ENCODE measurements at places on chromosomes 1 and 21.

DNA sequence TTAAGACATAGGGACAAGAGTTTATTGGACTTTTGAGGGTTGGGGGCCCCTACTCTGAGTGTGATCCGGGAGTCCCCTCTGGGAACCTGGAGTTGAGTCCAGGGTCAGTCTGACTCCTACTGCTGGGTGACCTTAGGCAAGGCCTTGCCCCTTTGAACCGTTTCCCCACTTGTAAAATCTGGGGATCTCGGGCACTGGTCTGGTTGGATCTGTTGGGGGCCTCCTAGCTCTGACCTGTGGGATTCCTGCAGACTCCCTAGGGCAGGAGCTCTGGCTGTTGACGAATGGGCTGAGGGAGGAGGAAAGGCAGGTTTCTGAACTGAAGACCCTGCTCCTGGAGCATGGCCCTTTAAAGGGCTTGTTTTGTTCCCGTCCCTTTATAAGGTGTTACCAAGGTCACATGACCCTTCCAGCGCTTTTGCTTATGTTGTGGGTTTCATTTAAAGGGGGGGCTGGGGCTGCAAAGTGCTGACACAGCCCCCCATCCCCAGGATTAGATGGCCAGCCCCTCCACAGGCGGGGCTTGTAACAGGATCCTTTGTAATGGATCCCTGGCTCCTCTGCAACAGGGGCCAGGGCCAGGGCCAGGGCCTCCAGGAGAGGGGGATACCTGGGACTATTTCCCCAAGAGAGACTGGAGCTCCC, 50.7 kb downstream of the YARS1 start:
- DNase-seq, result no peak

DNA sequence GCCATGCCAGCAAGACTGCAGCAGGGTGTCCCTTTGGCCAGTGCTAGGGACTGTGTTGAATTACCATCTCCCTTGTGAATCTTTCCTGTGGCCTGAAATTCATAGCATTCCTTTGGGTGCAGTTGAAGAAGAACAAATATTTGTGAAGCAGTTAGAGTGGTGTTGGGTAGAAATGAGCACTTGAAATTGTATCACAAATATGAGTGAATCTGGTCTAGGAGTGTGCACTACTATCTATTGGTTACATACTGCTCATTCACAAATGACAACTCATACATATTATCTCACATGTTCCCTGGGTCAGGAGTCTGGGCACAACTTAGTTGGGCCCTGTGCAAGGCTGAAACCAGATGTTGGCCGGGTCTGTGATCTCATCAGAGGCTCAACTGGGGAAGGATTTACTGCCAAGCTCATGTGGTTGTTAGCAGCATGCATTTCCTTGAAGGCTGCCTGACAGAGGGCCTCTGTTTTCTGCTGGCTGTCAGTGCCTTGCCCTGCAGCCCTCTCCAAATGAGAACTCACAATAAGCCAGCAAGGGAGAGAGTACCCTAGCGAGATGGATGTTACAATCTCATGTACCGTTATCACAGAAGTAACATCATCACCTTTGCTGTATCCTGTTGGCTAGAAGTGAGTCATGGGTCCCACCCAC, 23.8 kb downstream of the AJAP1 start:
- no peak for DNase-seq

GRCh38 chr1:185388346-185388745, 71.3 kb upstream of the IVNS1ABP start:
- DNase-seq, result no peak

- DNase-seq, result no peak
These were observed 2.9 kb downstream of the KRTAP10-2 start for GRCh38 chr21:44548381-44548780.

DNA sequence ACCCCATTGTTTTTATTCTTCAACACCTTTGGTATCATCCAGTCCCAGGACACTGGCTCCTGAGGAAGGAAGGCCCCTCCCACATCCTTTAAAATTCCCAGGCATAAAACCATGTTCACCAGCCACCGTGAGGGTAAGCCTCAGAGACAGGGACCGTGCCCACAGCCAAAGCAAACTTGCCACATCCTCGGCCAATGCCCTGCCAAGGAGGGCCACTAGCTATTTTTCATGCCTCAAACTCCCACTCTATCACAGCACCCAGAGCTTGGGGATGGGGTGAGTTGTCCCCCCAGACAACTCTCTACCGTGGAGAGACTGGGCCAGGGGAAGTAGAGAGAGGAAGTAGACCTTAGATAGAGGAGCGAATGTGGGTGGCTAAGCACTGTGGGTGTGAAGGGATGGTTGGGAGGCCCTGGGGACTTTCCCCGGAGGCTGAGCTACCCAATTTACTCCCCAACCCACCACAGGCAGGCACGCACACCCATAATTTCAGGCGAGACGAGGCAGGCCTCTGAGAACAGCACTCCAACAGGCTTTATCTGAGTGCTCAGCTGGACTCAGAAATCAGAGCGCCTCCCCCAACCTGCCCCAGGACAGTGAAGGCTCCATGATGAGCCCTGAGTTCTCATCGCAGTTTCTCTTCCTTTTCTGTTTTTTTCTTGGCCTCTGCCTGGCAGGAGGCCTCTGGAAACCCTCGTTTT, 15.9 kb upstream of the BTG2 start:
- DNase-seq, result no peak

DNA sequence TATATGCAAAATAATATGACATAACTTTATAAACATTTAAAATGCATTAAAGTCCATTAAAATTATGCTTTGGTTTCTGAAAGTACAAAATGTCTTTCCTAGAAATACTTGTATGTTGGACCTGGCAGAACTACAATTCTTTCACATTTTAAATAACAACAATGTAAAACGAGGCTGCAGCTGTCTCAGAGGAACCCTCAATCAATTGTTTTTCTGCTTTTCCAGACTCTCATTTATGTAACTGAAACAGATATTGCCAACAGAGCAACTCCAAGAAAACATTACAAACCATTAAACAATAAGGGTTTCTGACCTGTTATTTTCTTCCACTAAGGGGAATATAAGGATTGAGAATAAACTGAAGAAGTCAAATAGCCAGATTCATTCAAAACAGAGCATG, 1193.4 kb downstream of the NCAM2 start:
- DNase-seq, result no peak

GRCh38 chr1:241171991-241172390, 185.0 kb downstream of the RGS7 start:
- no peak for DNase-seq

DNA sequence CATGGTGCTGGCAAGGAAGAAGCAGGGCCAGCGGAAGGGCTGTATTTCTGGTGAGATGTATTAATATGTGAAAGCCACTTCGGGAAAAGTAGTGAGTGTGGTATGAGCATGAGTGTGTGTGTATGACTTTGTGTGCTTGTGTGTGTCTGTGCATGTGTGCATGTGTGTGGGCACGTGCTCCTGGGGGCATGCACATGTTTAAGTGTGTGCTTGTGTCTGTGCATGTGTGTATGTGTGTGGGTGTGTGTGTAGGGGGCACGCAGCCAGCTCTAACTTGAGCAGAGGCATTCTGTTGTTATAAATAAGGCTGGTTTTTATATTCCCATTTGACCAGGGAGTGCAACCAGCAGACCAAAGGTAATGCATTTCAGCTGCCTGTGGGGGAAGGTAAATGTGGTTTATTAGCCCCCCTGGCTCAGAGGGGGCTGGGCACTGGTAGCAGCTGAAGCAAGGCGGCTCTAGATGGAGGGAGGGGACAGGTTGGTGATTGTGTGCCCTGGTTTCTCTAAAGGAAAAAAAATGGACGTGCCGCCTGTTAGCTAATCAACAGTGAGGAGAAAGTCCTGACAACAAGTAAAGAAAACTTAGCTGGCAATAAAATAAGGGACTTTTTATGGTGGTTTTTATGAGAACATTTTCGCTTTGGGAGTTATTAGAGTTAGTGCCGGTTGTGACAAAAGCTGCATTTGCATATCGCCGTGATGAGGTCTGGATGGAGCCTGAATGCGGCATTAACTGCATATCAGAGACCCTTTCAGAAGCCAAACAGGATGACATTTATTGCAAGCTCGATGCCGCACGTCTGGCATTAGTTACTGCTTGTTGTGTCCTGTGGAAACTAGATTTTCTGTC, 180.1 kb downstream of the CAMTA1 start:
- no peak for DNase-seq

- DNase-seq, result no peak
These were observed 88.1 kb downstream of the COP1 start for GRCh38 chr1:176118985-176119384.

GRCh38 chr1:5828308-5828935, 163.8 kb downstream of the NPHP4 start:
- no peak for DNase-seq

GRCh38 chr1:37001703-37002102, 32.6 kb downstream of the GRIK3 start:
- no peak for DNase-seq

GRCh38 chr21:42847726-42848125, 31.6 kb downstream of the WDR4 start:
- DNase-seq, result no peak

- DNase-seq, result no peak
These were observed 115.8 kb upstream of the FAM78B start for GRCh38 chr1:166282391-166283137.

DNA sequence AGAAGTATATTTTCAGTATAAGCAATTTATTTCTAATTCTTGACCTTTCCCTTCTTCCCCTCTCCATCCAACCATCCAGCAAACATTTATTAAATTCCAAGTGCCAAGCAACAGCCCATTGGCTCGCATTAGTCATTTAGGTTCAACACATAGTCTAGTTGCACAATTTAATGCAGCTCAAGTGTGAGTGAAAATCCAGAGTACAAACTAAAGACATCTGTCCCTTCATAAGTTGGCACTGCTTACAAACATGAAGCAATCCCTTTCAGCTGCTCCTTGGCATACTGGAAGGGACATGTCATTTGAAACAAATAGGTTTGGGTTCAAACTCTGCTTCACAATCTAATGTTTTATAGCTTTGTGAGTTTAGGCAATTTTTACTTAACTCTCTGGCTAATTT, 10.7 kb downstream of the CASQ2 start:
- no peak for DNase-seq
